ENCODE measurements at places on chromosomes 6 and 20.

- no peak for DNase-seq
Measured at GRCh38 chr6:32815996-32816395, 806 bp downstream of the HLA-DOB start.

DNA sequence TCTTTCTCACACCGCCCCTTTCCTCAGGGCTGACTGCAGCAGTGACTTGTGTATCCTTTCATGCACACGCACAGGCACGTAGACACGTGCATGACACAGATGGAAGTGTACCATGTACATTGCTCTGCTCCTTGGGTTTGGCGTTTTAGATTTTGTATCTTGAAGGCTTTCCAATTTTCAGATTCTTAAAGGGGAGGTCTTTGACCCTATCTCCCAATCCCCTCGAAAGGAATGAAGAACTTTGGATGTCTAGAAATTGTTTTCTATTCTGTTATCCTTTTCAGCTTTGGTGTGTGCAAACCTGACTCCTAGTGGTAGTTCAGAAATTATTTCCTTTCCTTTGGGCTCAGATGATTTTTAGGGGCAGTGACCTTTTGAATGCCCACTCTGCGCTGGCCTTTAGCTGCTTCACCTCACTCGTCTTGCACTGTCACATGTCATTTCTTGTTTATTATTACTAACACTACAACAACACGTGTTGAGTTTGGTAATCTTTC lies 63.0 kb downstream of the HIVEP1 start:
- DNase-seq: no peak

- DNase-seq: no peak
Measured at GRCh38 chr20:58883241-58883691, 30.8 kb downstream of the GNAS start.

DNA sequence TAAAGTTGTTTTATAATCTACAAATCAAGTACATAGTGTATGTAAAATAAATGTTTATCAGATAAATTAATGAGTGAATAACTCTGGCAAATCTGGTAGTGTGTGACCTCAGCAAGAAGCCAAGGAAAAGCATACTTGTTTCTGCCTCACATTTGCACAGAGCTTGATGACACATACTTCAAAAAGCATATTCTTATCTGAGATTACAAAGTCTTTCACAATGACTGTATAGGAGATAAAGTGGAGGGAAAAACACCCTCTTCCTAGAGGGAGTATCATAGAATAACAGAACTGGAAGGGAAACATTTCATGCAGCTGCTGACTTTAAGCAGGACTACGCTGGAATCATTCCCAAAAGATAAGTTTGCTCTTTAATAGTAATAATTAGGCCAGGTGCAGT lies 28.1 kb upstream of the AKAP7 start:
- no peak for DNase-seq

GRCh38 chr6:116210750-116211425 lies 43.0 kb downstream of the TSPYL4 start:
- no peak for DNase-seq

DNA sequence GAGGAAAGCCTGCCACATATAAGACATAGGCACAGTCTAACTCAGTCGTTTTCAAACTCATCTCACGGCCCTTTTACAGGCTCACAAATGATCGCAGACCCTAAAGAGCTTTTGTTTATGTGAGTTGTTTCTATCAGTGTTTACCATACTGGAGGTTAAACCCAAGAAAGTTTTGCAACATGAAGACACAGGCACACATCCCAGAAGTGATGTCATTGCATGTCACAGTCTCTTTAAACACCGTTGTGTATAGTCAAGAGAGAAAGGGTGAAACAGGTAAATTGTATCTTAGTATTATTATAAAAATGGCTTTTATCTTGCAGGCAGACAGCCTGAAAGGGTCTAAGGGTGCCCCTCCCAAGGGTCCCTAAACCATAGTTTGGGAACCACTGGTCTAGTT lies 96.7 kb downstream of the BACH2 start:
- DNase-seq: no peak

- no peak for DNase-seq
Measured at GRCh38 chr20:52746770-52747169, 225.4 kb upstream of the TSHZ2 start.

DNA sequence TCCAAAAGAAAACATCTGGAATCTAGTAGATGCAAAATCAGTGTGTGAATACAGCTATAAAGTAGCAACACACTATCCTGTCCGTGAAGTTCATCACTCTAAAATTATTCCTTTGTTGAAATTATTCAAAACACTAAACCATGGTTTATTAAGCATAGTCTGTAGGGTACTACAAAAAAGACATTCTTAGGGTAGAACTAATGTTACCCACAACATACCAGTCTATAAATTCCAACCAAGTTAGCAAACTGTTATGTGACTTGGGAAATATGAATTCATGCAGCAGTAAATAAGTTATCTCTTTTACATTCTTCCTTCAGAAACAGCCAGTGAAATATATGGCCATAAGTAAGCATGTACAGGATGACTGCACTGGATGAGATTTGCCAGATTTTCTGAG lies 580.3 kb upstream of the ADGRB3 start:
- DNase-seq: no peak

- no peak for DNase-seq
Measured at GRCh38 chr6:149696901-149697300, 21.0 kb downstream of the LATS1 start.

- no peak for DNase-seq
Measured at GRCh38 chr6:17930321-17930993, 57.0 kb downstream of the KIF13A start.

DNA sequence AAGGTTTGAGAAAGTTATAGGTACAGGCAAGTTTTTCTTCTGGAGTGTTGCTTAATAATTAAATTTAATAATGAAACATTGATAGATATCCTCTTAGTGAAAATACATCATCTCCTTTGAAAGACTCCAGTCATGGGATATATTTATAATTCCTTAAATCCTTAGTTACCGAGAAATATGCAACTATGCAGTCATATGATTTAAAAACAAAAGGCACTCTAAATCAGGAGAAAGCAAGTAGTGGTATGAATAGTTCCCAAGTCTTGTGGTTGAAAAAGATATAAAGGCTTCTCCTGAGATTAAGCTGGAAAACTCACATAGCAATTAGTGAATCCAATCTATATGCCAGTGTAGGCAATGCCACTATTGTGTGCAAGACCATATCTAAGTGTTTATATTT lies 475.4 kb downstream of the EYS start:
- DNase-seq: no peak

- no peak for DNase-seq
Measured at GRCh38 chr6:118553132-118553531, 5.0 kb downstream of the PLN start.

DNA sequence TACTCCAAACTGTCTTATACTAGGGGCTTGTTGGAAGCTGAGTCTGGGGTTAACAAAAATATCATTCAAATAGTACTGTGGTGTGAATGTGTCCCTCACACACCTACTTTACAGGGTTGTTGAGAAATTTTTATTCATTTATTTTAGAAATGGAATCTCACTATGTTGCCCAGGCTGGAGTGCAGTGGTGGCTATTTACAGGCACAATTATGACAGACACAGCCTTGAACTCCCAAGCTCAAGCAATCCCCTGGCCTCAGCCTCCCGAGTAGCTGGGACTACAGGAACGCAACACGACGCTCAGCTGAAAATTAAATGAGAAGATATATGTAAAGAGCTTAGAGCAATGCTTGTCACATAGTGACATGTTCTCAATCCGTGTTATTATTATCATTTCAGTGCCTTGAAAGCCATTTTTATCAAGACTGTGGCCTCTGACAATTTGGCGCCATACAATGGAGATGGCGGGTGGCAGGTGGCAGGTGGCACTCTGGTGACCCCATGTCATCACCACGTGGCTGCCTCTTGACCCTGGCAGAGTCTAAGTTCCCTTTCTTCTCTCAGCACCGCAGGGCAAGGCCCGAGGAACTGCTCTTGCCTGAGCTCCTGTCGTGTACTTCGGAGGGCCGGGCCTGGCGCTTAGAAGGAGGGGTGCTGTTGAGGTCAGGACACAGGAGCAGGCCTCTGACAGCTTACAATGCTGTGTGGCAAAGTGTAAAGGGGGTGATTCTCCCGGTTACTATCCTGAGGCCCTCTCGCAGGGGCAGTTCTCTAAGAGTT lies 64.5 kb downstream of the STX11 start:
- no peak for DNase-seq

- DNase-seq: no peak
Measured at GRCh38 chr6:16380220-16380809, 141.9 kb downstream of the GMPR start.

GRCh38 chr6:75693534-75693933 lies 55.5 kb upstream of the MYO6 start:
- DNase-seq: no peak

DNA sequence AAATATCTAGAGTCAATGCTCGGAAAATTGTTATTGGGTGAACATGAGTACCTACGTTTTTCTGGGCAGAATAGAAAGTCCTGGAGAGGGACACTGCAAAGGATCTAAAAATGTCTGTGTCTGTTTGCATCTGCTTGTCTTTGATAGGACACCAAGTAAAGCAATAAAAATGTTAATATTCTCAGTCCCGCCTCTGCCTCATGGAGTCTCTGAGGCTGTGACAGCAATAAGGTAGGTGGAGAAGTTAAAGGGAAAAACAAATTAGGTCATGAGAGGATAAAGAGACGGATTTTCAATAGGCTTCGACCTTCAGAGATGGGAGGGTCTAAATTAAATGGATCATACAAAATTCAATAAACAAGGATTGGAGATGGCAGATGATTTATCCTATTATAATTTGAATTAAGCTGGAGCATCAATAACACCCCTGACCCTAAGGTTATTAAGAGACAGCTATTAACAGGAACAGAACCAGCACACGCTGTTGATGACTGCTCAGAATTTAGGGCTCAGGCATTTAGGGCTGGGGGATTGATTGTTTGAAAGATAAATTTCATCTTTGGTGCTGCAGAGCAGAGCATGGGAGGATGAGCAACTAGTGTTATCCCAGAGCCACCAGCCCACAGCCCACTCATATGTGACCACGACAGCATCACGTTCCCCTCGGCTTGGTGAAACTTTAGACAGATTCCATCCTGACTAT lies 620.3 kb upstream of the CDH4 start:
- no peak for DNase-seq

DNA sequence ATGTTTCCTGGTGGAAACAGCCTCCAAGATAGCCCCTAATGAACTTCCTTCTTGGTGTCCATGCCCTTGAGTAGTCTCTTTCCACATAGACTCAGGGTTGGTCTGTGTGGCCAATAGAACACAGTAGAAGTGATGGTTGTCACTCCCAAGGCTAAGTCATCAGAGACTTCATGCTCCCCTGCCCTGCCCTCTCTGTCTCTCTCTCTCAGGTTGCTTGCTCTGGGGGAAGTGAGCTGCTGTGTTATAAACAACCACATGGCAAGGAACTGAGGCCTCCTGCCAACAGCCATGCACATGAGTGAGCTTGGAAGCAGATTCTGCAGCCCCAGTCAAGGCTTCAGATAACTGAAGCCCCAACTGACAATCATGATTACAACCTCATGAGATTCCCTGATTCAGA lies 85.3 kb upstream of the SLC22A16 start:
- no peak for DNase-seq

GRCh38 chr20:34675993-34676641 lies 775 bp downstream of the PIGU start:
- no peak for DNase-seq

DNA sequence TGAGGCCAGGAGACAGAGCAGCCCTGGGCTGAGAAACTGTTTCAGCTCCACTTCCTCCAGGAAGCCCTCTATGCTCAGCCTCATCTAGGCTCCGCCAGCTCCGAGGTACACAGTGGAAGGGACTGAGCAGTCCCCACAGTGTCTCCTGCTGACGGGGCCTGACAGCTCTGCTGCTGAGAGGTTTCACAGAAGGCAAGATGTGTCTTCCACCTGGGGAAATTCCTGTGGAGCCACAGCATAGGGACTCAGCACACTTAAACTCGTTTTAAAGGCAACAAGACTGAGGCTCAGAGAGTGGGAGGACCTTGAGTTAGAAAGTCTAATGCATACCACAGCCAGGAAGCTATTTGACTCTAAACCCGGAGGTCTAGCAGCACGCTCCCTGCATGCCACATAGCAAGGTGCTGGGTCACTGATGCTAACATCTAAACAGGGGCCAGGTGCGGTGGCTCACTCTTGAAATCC lies 6.8 kb downstream of the ADA start:
- peak; percentile 46 for DNase-seq

GRCh38 chr6:124479991-124480430 lies 482.2 kb upstream of the RNF217 start:
- DNase-seq: no peak

GRCh38 chr6:113858480-113859348 lies 1.6 kb downstream of the MARCKS start:
- peak; percentile 53 for DNase-seq

DNA sequence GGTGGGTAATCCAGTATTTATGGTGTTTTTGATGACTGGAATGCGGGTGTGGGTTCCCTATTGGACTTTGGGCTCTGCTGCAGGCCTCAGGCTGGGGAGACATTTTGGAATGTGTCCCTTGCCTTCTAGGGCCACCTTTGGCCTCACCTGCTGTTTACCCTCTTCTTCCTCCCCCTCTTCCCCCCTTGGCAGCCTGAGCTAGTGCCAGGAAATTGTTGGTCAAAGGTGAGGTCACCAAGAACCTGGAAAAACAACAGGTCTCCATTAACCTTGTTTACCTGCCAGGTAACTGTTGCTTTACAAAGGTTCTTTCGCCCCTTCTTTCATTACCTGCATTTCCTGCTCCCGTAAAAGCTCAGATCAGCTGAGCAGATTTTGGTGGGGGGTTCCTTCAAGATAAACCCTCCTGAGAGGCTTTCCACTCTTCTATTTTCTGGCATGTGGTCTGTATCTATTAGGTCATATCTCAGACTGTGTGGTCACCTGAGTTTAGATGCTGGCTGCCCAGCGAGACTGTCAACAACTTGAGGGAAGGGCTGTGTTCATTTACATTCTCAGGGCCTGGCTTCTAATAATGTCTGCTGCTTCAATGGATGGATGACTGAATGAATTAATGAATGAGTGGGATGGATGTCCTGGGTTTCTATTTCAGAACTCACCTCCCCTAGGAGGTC lies 34.7 kb downstream of the VEGFA start:
- no peak for DNase-seq

DNA sequence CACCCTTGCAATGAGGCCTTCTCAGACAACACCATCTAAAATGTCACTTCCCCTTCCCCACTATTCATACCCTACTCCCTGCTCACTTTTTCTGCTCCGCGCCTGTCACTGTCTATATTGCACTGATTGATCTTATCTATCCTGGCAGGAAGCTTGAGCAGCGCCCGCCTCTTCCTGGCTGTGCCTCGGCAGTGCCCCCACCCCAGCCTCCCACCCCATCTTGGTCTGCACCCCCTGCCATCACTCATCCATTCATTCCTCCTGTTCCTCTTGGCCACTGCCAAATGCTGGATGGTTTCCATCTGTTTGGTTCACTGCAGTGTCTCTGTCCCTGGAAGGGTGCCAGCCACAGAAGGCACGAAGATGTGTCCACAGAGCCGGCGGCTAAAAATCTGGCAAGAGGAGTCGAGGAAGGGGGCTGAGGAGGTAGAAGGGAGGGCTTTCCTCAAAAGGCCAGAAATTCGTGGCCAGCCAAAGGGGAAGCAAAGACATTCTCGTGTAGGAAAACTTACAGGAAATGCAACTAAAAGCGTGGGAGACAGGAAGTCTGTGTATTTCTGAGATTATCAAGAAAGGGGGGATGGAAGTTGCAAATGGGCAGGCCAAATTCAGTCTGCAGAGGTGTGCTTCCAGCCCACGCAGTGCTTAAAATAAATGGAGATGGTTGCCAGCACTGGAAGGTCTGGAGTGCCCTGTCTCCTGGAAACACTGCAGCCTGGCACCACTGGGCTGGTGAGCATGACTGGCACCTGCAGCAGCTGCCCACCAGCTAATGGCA lies 27.6 kb downstream of the SYNJ2 start:
- DNase-seq: peak; percentile 17

Measured in T-helper 9 cell (primary cell).